Right atrium auricular region (tissue), 2 donors: ENCODE measurements at places on chromosomes 6 and 20. TPM values are rescaled to one million over a fixed set of nuclear protein-coding genes. Genes with fewer than 3 reads are reported as not detected.

The DLK2 gene
- 1.3 TPM for total RNA-seq

The CASS4 gene
- 2.0 TPM for total RNA-seq

The WFDC2 gene
- 12.4 TPM for total RNA-seq

The MAVS gene
- total RNA-seq = 27.5 TPM

The DSP gene
- 229 TPM for total RNA-seq

The TPX2 gene
- total RNA-seq = 0.20 TPM

The NANP gene
- total RNA-seq = 4.1 TPM

The SYCP2 gene
- total RNA-seq = 0.56 TPM
